ENCODE measurements at places on chromosomes 2 and 18.

DNA sequence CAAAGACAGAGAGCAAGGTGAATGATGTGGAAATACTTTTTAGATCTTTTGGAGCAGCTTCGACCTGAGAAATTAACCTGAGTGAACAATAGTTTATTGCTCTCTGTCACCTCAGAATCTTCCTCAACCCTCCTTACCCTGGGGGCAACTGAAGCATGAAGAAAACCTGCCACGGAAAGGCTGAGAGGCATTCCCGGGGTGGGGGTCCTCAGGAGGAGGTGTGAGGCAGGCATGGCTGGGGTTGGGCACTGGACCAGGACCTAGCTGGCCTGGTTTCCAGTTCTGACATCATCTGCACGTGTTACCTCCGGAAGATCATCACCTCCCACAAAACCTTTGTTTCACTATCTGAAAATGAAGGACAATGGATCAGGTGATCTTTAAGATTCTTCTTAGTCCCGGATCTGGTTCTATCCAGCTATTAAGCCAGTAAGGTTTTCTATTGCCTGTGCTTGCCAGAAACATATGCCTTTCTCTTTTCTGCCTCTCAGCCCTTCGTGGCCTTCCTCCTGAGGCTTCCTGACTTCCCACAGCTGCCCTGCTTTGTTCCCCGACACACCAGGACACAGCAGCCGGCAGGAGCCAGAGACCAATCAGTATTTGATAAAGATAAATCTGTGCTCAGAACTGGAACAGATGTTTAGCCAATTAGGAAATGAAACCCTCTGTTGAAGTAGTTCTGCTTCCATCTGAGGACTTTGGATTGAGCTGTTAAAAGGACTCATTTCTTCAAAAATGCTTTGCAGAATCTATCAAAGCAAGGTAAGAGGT lies 232.5 kb downstream of the TDRD15 start:
- DNase-seq: no peak

DNA sequence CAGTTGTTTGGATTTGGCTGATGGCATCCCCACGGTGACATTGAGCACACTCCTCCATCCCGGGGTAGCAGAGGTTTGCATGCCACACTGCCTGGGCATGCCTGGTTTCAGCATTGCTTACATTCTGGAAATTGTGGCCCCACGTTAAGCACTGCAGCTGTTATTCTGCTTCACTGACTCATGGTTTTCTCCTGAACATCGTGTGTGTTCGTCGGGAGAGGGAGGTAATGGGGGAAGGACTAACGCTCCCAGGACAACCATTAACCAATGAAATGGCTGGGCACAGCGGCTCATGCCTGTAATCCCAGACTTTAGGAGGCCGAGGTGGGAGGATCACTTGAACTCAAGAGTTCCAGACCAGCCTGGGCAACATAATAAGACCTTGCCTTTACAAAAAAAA lies 28.2 kb upstream of the YWHAQ start:
- DNase-seq: no peak

GRCh38 chr2:101150306-101151145 lies 656 bp downstream of the TBC1D8 start:
- peak; percentile 38 for DNase-seq

DNA sequence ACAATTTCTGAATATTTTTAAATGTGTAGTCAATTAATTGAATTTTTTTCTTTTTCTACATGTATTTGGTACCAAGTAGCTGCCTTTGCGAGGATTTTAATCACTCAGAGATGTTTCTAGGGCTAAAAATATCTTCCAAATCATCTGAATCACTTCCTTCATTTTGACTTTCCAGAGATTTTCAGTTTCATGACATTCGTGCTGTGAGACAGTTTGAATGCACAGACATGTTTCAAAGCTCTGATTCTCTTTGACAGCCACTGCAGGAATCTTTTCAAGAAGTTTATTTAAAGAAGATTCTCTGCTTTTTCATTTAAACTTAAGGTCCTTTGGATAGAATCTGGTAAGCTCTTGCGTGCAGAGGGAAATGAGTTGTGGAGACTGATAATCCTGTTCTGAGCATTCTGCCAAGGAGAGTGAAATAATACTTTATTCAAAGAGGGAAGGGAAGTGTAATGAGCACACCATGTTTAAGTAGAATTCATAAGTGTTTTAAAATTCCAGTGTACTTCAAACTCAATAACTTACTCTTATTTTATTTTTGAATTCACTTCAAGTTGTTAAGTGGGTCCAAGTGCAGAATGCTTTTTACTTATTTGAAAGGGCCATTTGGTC lies 9.7 kb downstream of the CYBRD1 start:
- DNase-seq: no peak

- DNase-seq: no peak
These were observed 76.5 kb upstream of the APCDD1 start for GRCh38 chr18:10377956-10378355.

DNA sequence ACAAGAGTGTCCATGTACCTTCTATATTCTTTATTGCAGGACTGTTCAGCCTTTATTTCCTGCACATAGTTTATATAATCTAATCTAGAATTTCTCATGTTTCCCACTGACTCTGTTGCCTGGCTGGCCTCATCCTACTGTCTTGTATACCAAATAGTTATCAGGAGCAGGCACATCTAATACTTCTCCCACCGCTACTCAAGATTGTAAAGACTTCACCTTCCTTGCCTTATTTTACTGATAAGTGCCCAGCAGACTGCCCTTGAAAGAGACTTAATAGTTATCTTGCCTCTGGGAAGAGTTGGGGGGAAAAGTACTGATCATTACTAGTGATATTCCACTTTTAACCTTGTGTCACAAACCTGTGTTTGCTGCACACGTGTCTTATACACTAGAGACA lies 26.1 kb upstream of the AAK1 start:
- no peak for DNase-seq

DNA sequence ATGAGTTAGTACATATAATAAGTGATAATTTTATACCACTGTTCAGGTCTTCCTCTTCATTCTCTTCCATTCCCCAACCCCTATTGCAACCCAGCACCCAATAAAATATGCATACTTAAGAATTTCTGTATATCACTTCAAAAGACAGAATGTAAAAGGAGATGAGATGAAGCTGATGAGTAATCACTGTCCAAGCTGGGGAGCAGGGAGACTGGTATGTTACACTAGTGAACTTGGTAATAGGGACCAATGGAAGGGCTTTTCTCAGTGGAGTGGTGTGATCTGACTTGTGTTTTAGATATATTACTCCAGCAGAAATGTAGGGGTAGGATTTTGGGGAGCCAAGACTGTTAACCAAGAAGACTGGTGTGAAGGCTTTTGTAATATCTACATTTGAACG lies 18.0 kb upstream of the ARHGAP28 start:
- no peak for DNase-seq

DNA sequence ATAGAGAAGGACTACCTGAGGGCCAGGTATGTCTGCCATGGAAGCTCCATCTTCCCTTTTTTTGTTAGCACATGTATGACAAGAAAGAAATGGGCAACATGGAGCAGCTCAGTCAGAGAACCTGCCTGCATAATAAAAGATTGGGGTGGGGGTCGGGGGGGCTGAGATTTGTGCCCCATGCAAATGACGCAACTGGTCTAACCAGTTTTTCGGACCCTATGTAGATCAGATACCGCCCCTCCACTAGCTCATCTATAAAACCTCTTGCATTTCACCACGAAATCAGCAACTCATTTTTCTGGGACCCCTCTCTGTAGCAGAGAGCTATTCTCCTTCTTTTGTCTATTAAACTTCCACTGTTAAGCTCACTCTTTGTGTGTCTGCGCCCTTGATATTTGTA lies 657.2 kb downstream of the ERBB4 start:
- DNase-seq: no peak

- no peak for DNase-seq
These were observed 111.2 kb downstream of the PLB1 start for GRCh38 chr2:28606986-28607441.

DNA sequence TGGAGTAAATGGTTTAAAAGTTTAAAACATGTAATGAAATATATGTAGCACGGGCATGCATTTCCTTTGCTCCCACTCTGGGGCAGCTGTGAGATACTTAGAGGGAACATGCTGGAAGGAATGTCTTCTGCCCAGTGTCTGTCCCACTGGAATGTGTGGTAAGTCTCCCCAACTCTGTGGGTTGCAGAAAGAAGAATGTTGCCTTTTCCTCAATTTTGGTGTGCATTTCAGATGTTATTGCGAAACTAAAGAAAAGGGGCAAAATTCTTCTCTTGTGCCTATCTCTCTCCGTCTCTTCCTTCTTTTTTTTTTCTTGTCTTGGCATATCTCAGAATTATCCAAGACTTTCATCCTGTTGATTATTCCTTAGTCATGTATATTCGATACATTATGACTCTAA lies 201.1 kb downstream of the SH3RF3 start:
- DNase-seq: no peak

DNA sequence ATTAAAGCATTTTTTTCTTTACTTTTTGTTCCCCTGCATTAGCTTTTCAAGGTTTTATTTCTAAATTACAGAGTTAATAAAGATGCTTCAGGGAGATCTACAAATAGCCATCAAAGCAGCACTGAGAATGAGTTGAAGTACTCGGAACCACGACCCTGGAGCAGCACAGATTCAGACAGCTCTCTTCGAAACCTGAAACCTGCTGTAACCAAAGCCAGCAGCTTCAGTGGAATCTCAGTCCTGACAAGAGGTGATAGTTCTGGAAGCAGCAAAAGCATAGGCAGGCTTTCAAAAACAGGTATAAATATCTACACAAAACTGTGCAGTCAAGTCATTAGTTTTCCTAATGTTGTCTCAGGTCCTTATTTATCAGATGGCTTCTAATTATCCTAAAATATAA lies 102.8 kb upstream of the UBXN4 start:
- no peak for DNase-seq

DNA sequence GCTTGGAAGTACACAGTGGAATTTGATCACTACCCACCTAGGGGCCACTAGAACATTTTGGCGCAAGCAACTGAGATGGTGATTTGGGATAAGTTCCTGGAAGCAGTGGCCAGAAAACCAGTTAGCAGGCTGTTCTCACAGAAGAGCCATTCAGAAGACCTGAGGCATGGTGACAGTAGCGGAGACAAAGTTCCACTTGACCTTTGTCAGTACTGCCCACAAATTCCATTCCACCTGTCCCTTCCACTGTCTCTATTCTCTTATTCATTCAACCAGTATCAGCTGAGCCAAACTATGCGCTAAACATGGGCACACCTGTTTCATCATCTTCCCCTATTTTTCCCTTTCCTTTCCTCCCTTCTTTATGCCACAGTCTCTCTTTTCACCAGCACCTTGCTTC lies 59.2 kb upstream of the PPP1CB start:
- DNase-seq: no peak

DNA sequence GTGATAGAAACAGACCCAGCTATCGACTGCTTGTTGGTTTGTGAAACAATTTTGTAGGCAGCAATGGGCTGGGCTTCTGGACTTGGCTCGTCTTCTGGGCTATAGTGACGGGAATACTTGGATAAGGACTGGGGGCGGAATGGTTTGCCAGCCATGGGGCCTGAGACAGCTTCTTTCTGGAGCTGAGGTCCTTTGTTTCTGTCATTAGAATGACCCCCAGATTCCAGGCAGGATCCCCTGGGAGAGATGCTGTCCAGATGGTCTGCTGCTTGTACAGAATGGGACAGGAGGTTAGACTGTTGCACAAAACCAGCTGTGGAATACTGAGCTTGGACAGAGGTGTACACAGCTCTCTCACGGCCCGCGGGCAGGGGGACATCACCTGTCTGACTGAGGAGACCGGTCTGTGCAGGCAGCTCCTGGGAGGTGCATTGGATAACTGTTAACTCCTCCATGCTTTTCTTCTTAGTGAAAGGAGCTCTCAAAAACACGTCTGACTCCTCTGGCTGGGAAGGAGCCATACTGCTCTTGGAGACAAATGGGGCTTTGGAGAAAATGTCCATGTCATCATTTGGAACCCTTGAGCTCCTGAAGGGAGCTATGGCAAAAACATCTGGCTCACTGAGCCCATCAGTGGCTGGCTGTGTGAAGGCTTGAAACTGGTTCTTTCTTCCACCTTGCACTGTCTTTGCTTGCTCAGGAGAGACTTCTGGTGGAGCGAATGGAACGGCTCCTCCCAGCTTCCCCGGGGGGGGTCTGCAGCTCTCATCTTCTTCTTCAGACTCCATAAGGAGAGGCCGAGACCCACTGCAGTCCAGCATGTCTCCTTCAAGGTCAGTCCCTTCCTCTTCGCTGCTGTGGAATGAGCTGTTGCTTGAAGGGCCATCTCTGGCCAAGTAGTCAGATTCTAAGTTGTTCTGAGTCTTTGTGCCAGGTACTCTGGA lies 28.6 kb upstream of the NFU1 start:
- no peak for DNase-seq

GRCh38 chr18:71433373-71433772 lies 1110.8 kb downstream of the CBLN2 start:
- DNase-seq: no peak

- no peak for DNase-seq
These were observed 363.2 kb upstream of the RND3 start for GRCh38 chr2:150850641-150851040.

- DNase-seq: no peak
These were observed 53.4 kb downstream of the DNER start for GRCh38 chr2:229660951-229661350.

GRCh38 chr2:12083081-12083581 lies 336.7 kb downstream of the LPIN1 start:
- DNase-seq: no peak

DNA sequence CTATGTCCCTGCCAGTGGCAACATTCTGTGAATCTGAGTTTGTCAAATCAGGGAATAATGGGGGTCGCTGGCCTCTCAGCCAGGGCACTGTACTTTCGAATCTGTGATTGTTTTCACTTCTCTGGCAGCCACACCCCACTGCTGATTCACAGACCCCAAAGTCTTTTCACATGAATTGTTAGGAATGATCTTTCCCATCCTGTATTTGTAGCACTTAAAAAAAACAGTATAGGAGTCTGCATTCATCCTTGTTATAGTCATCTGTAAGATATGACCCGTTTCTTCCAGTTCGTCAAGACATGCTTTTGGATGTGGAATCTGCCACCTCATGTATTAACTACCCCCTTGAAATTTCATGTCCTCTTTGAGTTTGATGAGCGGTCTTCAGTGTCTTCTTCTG lies 928 bp downstream of the NAGK start:
- DNase-seq: no peak

- DNase-seq: peak; percentile 83
These were observed 129.0 kb downstream of the NCK2 start for GRCh38 chr2:105873721-105874120.

DNA sequence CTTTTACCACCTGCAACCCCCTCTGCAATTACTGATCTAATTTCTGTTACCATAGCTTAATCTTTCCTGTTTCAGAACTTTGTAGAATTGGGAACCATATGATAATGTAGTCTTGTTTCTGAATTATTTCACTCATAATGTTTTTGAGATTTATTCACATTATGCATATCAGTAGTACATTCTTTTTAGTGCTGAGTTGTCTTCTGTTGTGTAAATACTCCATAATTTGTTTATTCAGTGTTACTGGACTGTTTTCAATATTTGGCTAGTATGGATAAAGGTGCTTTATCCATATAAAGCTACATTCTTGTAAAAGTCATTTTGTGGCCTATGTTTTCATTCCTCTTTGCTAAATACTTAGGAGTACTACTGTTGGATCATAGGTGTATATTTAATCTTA lies 152.5 kb downstream of the TAF4B start:
- no peak for DNase-seq

- no peak for DNase-seq
These were observed 118.0 kb downstream of the RNF152 start for GRCh38 chr18:61774846-61775245.

Data from activated CD4-positive, alpha-beta T cell treated with anti-CD3 and anti-CD28 coated beads for 36 hours (primary cell).